ENCODE measurements at places on chromosomes 12 and 14. TPM values are rescaled to one million over a fixed set of nuclear protein-coding genes. Genes with fewer than 3 reads are reported as not detected.

DNA sequence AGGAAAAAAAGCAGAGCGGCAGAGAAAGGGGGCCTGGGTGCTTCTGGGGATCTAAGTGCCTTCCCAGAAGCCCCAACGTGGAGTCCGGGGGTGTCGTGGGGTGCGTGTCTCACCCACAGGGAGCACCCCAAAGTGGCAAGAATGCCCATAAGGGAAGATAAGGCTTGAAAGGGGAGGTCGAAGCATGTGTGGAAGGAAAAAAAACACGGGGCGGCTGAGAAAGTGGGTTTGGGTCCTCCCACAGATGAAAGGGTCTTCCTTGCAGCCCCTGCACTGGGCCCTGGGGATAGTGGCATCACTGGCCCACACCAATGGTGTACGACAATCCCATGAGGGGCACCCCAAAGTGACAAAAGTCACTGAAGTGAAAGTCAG is 275.5 kb downstream of the ALG10 start:
- no peak for DNase-seq

GRCh38 chr12:27652174-27652763 is 44.0 kb upstream of the REP15 start:
- DNase-seq: peak; percentile 82

DNA sequence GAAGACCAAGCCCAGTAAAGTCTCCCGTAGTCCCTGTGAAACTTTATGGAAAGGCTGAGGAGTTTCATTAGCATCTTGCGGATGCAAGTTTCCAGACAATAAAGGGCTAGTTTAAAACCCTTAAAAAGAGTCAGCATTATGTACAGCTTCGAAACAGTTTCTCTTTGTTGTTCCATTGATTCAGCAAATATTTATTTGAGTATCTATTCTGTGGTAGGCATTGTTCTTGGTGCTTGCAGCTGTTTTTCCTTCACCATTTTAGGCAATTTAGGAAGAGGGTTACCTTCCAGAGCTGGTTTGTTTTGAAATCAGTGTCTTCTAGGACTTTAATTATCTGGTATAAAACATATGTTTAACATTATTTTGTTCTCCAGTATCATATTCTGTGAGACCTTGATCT is 1.5 kb downstream of the SLIRP start:
- DNase-seq: no peak

GRCh38 chr12:86331457-86331856 is 75.3 kb upstream of the MGAT4C start:
- DNase-seq: no peak

GRCh38 chr14:103097994-103098957 is 3.8 kb downstream of the EXOC3L4 start:
- no peak for DNase-seq

GRCh38 chr12:286531-287300 is 24.1 kb upstream of the SLC6A13 start:
- no peak for DNase-seq

DNA sequence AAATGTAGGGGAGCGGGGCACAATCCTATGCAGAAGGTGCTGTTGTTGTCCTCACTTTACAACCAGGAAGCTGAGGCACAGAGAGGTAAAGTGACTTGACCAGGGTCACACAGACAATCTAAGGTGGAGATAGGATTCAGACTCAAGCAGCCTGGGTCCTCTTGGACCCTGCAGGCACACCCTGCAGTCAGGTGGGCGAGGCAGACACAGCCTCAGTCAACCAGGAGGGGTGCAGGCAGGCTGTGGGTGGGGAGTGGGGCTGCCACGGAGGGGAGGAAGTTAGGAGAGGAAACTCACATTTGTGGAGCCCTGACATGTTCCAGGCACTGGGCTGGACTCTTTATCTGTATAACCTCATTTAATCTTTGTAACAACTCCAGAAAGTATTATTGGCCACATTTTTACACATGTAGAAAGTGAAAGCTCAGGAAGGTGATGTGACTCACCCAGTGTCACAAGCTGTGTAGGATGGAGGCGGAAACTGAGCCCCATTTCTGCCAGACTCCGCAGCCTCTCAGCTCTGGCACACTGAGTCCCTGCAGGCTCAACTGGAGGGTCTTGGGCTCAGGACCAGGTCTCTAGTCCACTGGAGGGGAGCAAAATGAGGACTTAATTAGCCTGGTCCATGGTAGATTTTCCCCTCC is 24.9 kb upstream of the CHGA start:
- DNase-seq: no peak

NKX2-8 gene
- polyA plus RNA-seq: not detected

DNA sequence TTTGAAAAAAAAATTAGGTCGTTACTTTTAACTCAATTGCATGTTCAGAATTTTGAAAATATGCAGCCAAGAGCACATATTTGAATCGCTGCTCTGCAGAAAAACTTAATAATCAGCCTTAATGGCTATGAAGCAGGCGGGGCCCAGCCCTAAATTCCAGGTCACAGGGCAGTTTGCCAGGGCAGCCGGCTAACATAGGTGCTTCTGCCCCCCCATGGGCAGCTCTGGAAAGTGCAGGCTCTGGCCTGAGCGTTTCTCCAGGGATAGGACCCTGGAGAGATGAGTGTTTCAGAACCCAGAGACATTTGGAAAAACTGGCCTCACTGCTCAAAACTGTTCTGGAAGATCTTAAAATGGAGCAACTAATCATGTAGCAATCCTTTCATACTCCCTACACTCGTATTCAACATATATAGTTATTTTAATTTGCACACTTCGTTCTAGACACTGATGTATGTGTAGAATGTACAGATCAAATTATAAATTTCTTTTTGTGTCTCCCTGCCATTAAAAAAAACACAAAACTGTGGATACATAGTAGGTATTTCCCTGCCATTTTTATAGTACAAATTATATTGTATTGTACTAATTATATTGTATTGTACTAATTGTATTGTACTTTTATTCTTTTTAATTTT is 26.0 kb upstream of the PTGR2 start:
- DNase-seq: peak; percentile 91

DNA sequence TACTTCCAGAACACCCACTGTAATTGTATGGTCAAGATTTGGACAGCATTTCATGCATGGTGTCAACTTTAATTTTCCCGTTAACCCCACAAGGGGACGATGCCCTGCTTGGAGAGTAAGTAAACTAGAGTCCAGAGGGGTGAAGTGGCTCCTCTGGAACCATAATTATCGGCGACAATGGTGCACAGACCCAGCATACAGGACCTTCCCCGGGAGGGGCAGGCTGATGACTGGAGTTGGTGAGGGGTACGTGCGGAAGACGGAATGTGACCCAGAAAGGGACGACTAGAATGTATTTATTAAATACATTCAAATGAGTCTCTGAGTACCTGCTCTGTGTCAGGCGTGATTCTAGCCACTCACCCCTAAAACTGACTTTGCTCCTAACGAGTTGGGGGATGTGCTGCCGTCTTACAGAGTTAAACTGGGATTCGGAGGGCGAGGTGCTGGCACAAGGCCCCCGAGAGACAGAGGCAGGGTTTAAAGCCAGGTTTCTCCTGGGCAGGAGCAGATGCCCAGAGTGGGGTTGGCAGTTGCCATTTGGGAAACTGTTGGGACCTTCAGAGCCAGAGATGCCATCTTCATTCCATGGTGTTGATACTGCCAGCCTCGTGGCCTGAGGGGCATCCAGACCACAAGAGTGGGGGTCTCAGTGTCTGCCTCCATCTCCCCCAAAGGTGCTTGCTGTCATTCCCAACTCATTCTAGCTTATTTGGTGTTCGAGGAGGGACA is 10.9 kb downstream of the RTL1 start:
- no peak for DNase-seq

KRT82 gene
- not detected for polyA plus RNA-seq

C12orf42 gene
- polyA plus RNA-seq: 2.4 TPM

ZNF705A gene
- polyA plus RNA-seq: not detected

IFNG-AS1 gene
- polyA plus RNA-seq: 0.72 TPM

DNA sequence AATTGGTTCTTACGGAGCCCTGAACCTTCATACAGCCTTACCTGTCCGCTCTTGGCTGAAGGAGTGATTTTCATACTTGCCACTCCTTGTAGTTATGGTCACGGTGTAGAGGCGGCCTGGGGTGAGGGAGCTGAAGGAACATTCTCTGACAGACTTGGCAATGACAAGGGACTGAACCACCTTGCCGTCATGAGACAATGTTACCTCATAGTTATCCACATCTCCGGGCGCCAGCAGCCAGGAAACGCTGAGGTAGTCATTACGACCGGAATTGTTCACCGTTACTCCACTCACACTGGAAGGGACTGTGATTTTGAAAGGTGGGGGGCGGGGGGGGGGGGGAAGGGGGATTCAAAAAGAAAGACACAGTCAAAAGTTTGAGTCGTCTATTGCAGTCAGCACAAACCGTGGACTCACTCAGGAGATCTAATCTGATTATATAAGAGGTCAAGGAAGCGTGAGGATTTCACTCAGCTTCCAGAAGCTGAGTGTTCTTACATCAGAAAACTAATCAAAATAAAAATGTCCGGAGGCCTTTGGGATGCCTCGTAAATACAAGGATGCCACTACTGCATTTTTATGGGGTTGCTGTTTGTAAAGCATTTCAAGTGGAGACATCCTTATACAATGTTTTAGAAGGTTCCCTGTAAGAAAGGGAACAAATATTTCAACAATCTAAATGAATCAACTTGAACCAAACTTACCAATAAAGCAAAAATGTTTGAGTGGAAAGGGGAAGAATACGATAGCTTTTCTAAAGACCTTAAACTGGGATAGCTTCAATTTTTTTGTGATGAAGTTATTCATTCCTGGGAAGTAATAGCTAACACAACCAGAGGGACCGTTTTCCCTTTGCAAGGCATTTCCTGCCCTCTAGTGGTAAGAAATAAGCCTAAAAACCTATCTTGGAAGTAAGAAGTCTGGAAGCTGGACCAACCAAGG is 60.6 kb downstream of the PTPRB start:
- peak; percentile 57 for DNase-seq

GRCh38 chr14:68730348-68730747 is 62.5 kb downstream of the ZFP36L1 start:
- no peak for DNase-seq

OTOGL gene
- 0.44 TPM for polyA plus RNA-seq

GRCh38 chr14:101587441-101587911 is 26.2 kb downstream of the DIO3 start:
- no peak for DNase-seq

- no peak for DNase-seq
Observed at GRCh38 chr14:24417832-24418491, 11.5 kb downstream of the CBLN3 start.

DNA sequence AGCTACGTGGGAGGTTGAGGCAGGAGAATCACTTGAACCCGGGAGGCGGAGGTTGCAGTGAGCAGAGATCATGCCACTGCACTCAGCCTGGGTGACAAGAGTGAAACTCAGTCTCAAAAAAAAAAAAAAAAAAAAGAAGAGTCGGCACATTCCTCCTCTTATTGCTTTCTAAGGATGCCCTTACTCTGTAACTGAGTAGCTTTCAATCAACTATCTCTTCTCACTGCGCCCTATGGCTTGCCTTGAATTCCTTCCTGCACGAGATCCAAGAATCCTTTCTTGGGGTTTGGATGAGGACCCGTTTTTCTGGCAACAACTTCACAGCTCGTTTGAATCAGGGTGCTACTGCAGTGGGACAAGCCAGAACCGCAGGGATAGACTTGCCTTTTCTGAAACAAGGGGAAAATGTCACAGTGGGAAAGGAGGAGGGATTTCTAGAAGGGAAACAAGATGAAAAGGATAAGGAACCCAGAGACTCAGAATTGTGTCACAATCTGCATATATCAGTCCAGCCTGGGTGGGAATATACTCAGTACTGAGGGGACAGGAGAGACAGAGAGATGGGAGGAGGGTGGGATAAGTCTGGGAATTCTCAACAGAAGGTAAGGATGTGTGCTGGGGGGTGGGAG is 16.1 kb upstream of the RND1 start:
- no peak for DNase-seq

- DNase-seq: no peak
Observed at GRCh38 chr14:28719130-28719529, 47.5 kb upstream of the FOXG1 start.

- DNase-seq: no peak
Observed at GRCh38 chr12:32049956-32050355, 56.7 kb upstream of the BICD1 start.

DNA sequence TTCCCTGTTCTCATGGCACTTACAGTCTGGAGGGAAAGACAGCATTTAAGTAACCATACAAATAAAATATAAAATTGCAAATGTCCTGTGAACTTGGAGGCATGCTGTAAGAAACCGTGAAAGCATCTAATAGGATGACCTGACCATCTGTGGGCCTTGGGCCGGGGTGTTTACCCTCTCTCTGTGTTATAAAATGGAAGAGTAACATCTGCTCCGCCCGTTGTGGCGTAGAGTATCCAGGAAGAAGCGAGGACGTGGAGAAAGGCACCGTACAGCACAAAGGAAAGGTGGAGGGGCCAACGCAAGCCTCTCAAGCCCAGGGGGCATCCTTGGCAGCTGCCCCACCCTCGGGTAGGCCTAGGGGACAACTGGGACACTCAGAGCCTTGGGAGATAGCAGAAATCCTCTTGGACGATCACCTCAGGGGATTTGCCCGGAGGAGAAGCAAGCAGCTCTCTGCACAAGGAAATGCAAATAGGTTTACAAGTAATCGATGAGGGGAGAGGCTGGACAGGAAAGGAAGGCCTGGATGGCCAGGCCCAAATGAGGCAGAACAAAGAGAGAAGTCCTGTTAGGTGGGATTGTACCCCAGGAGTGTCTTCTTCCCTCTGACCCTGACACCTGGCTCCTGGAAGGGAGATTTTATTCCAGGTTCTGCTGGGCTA is 26.2 kb downstream of the VSX2 start:
- no peak for DNase-seq

DNA sequence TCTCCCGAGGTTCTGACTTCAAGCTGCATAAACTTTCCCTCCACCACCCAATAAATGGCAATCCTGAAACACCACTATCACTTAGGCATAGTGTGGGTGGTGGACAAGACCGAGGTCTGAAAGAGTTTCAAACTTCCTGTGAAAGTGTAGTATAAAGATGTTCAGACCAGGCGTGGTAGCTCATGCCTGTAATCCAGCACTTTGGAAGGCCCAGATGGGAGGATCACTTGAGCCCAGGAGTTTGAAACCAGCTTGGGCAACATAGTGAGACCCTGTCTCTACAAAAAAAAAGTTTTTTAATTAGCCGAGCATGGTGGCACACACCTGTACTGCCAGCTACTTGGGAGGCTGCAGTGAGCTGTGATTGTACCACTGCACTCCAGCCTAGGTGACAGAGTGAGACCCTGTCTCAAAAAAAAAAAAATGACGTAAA is 61.9 kb downstream of the CCDC92 start:
- DNase-seq: no peak

GRCh38 chr12:118402251-118402650 is 25.9 kb downstream of the SUDS3 start:
- no peak for DNase-seq

DNA sequence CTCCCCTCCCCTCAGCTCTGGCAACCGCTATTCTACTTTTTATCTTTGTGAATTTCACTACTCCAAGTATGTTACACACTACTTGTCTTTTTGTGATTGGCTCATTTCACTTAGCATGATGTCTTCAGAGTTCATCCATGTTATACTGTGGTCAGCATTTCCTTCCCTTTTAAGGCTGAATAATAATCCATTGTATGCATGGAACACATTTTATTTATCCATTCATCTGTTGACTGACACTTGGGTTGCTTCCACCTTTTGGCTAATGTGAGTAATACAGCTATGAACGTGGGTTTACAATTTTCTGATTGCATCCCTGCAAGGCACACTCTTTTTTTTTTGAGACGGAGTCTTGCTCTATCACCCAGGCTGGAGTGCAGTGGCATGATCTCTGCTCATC is 53.0 kb upstream of the FUT8 start:
- no peak for DNase-seq

GRCh38 chr14:68236582-68237458 is 417.2 kb downstream of the RAD51B start:
- DNase-seq: peak; percentile 44
